ENCODE measurements at places on chromosomes 7 and 10.
A peak's percentile ranks its signal among the peaks of the same experiment; 100 is the strongest.

DNA sequence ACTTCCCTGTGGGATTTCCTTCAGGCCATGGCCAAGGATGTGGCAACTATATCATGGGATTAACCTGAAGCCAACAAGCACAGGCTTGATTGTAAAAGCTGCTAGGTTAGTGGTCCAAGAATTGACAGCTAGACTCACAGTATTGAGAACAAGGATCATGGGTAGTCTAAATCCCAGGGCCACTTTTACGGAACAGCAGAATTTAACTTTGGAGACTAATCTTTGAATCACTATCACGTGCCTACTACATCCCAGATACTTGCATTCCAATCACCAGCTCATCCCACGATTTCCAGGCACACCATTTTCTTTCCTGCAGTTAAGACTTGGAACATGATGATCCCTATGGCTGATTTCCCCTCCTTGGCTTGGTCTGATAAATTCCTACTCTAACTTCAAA is 65.6 kb upstream of the ADO start:
- DNase-seq, result peak; percentile 62

- DNase-seq, result no peak
Measured at GRCh38 chr10:27393961-27394360, 110.1 kb upstream of the RAB18 start.

GRCh38 chr7:91520645-91521044 is 256.4 kb downstream of the FZD1 start:
- no peak for DNase-seq

DNA sequence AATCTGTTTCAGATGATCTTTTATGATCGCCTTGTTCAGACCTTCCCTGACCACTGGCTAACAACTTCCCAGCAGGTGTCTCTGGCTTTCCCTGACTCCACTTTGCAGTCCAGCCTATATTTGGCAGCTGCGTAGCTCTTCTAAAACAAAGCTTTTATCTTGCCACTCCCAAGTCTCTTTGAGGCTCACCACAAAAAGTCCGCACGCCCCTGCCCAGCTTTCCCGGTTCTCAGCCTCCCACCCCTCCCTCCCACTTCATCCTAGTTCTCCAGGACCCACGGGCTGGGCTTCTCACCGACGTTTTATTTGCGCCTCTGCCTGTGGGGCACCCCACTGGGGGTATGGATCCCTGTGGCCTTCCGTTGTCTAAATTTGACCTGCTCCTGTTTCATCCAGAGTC is 58.9 kb upstream of the USP6NL start:
- DNase-seq, result no peak

- DNase-seq, result no peak
Measured at GRCh38 chr10:30705101-30705624, 75.6 kb upstream of the LYZL2 start.

- no peak for DNase-seq
Measured at GRCh38 chr7:45177801-45178200, 20.2 kb downstream of the RAMP3 start.

GRCh38 chr7:72292794-72293193 is 119.3 kb downstream of the CALN1 start:
- DNase-seq, result no peak

DNA sequence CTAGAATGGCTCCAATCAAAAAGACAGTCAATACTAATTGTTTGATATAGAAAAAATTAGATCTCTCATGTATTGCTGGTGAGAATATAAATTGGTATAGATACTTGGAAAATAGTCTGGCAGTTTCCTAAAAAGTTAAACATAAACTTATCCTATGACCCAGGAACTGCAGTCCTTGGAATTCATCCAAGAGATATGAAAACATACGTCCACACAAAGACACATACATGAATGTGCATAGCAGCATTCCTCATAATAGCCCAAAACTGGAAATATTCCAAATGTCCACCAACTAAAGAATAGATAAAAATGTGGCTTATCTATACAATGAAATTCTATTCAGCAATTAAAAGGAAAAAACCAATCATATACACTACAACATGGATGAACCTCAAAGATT is 128.4 kb downstream of the ZFAND4 start:
- DNase-seq, result no peak

- no peak for DNase-seq
Measured at GRCh38 chr7:131608116-131608500, 51.7 kb upstream of the PODXL start.

- peak; percentile 46 for DNase-seq
Measured at GRCh38 chr10:102988404-102989314, 70.6 kb downstream of the CNNM2 start.

- no peak for DNase-seq
Measured at GRCh38 chr10:63374991-63375390, 90.8 kb downstream of the JMJD1C start.

- DNase-seq, result no peak
Measured at GRCh38 chr7:99624484-99624883, 7.7 kb downstream of the ZSCAN25 start.

GRCh38 chr10:101085846-101086245 is 24.1 kb downstream of the KAZALD1 start:
- no peak for DNase-seq

GRCh38 chr10:89309156-89310055 is 7.6 kb downstream of the IFIT2 start:
- DNase-seq, result no peak

GRCh38 chr7:151688236-151688780 is 168.6 kb upstream of the RHEB start:
- no peak for DNase-seq

DNA sequence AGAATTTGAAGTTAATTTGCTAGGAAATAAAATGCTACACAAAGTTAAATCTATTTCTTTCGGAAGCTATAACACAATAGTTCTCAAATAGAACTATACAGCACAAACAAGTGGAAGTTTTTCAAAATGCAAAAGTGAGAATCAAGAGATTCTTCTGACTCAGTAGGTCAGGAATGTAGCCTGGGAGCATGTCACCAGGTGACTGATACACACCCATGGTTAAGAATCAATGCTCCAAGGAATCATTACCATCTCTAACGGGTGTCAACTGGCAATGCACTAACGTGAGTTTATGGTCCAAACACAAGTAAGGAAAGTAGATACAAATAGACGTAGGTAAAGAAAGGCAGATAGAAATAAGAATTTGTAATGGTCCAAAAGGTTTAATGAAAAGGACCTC is 170.5 kb downstream of the SRPK2 start:
- DNase-seq, result no peak

- DNase-seq, result no peak
Measured at GRCh38 chr7:17948526-17949238, 8.4 kb upstream of the SNX13 start.

GRCh38 chr7:120857588-120858573 is at the start of gene TSPAN12:
TSPAN12 (minus strand) TSS chr7:120858144; CDS start chr7:120856763, 1,381 bp downstream.
- DNase-seq, result peak; percentile 62
